ENCODE measurements at places on chromosomes 16 and 17.

DNA sequence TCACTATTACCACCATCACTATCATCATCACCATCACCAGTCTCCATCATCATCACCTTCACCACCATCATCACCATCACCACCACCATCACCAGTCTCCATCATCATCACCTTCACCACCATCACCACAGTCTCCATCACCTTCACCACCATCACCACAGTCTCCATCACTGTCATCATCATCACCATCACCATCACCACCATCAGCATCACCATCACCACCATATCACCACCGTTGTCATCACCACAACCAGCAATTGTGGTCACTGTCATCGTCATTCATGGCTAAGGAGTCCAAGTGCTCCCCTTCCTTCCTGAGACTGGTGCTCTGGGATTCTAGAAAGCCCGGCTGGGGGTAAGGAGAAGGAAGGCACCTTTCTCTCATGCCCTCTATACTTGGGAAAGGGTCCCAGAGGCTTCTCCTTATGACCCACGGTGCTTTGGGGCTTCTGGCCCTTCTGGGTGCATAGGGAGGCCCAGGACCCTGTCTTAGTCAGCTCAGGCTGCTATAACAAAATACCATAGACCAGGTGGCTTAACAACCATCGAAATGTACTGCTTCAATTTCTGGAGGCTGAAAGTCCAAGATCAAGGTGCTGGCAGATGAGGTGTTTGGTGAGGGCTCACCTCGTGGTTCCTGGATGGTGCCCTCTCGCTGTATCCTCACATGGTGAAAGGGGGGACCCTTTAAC is 93.4 kb upstream of the GSE1 start:
- DNase-seq, result no peak

DNA sequence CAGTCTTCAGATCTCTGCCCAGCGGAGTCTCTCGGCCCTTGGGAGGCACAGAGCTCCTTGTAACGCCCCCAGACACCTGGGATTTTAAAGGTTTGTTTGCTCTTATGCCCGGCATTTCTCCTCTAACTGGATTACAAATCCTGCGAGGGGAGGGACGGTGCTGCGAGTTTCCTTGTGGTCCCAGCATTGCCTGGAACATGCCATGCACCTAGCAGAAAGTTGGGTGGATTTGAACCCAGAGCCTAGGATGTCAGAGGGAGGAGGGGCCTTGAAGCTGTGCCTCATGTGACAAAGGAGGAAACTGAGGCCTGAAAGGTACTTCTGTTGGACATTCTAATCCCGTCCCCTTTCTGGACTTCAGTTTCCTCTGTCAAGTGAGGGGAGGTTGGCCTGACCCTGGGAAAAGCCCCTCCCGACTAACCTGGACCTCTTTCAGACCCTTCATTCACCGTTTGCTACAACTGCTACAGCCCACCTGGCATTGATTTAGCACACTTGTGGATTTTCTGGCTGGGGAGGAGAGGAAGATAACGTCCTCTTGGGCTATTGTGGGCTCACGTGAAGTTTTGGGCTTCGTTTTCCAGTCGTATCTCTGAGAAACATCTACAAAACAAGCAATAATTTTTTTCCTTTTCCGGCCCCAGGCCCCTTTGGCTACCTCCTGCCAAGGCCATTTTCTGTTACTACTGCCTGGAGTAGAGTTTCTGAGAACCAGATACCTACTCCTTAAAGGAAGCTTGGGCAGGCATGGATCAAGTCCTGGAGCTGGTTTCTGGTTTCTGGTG is 30.9 kb downstream of the MRC2 start:
- no peak for DNase-seq

- no peak for DNase-seq
Measured at GRCh38 chr17:68053231-68054013, 17.9 kb downstream of the KPNA2 start.

DNA sequence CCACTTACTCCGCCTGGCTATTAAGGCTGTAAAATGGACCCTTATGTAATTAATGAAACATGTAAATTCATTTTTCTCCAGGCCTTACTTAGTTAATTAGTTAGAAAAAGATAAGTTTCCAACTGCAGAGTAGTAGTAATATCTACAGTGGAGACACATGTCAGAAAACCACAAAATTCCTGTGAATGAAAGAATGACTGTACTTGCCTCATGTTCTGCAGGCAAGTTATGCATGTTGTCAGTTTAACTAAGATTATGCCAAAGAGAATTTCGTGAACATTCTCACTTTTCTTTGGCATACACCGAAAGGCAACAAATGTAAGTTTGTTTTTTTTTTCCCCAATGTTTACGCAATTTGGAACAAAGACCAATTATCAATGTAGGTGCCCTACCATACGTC is 16.8 kb upstream of the CCL1 start:
- no peak for DNase-seq

GRCh38 chr16:62701426-62701825 is 665.2 kb upstream of the CDH8 start:
- no peak for DNase-seq

DNA sequence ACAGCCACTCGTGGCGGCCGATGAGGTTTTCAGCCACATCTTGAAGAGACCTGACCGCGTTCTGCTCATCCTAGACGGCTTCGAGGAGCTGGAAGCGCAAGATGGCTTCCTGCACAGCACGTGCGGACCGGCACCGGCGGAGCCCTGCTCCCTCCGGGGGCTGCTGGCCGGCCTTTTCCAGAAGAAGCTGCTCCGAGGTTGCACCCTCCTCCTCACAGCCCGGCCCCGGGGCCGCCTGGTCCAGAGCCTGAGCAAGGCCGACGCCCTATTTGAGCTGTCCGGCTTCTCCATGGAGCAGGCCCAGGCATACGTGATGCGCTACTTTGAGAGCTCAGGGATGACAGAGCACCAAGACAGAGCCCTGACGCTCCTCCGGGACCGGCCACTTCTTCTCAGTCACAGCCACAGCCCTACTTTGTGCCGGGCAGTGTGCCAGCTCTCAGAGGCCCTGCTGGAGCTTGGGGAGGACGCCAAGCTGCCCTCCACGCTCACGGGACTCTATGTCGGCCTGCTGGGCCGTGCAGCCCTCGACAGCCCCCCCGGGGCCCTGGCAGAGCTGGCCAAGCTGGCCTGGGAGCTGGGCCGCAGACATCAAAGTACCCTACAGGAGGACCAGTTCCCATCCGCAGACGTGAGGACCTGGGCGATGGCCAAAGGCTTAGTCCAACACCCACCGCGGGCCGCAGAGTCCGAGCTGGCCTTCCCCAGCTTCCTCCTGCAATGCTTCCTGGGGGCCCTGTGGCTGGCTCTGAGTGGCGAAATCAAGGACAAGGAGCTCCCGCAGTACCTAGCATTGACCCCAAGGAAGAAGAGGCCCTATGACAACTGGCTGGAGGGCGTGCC is 30.1 kb downstream of the CIITA start:
- DNase-seq, result no peak

- no peak for DNase-seq
Measured at GRCh38 chr17:21106316-21106715, 20.4 kb upstream of the DHRS7B start.

DNA sequence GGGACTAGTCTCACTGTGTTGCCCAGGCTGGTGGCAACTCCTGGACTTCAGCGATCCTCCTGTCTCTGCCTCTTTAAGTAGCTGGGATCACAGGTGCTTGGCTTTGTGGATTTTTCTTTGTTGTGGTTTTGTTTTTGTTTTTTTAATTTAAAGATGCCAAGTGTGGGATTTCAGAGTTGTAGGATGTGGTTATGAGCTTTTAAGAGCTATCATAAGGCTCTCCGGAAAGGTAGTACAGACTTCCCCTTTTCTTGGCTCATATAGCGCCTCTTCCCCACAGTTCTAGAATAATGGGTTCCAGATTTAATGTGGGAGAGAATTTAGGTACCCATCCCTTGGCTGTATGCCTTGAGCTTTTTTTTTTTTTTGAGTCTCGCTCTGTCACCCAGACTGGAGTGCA is 17.1 kb downstream of the AKAP1 start:
- DNase-seq, result no peak

GRCh38 chr17:41178843-41179616 is 1.0 kb upstream of the KRTAP4-2 start:
- no peak for DNase-seq

- no peak for DNase-seq
Measured at GRCh38 chr17:55570391-55570790, 59.1 kb upstream of the SMIM36 start.

GRCh38 chr17:27083408-27084185 is 210.3 kb upstream of the WSB1 start:
- no peak for DNase-seq

DNA sequence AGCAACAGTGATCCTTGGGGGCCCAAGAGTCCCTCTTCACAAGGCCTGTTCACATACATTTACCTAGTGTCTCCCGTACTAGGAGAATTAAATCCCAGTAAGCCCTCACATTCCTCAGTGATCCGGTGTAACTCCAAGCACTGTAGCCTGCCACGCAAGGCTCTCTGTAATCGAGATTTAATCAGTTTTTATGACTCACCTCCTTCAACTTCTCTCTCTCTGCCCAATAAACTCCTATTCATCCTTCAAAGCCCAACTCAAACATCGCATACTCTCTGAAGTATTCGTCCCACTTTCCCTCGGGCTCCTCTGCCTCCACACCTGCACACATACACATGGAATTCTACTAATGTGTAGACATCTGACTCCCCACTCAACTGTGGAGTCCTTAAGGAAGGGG is 141.8 kb downstream of the CMIP start:
- DNase-seq, result no peak

DNA sequence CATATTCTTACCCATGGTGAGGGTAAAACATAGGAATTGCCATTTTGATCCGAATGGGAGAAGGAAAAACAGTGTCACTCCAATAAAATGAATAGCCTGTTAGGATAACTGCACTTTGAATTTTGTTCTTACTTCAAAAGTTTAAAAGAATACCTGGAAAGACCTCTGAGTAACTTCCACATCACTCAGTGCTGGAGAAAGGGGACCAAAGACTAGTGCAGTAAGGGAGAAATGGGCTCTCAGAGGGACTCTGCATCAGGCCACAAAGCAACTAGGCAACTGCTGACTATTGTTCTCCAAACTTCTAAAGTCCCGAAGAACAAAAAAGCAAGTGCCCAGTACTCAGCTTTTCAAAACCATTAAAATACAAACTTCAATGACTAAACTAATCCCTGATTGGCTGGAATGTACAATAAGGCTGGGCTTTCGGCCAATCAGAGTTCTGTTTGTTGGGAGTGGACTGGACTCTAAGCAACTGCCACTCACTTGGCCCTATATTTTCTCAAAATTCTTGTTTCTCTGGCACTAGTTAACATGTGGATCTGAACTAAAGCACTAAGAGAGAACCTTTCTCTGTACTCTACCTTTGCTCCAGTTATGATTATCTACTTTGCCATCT is 6.2 kb downstream of the DNAJC7 start:
- no peak for DNase-seq

GRCh38 chr16:87963400-87963799 is 12.2 kb downstream of the BANP start:
- peak; percentile 73 for DNase-seq

GRCh38 chr17:32266051-32266388 is 388 bp downstream of the RHBDL3 start:
- no peak for DNase-seq

DNA sequence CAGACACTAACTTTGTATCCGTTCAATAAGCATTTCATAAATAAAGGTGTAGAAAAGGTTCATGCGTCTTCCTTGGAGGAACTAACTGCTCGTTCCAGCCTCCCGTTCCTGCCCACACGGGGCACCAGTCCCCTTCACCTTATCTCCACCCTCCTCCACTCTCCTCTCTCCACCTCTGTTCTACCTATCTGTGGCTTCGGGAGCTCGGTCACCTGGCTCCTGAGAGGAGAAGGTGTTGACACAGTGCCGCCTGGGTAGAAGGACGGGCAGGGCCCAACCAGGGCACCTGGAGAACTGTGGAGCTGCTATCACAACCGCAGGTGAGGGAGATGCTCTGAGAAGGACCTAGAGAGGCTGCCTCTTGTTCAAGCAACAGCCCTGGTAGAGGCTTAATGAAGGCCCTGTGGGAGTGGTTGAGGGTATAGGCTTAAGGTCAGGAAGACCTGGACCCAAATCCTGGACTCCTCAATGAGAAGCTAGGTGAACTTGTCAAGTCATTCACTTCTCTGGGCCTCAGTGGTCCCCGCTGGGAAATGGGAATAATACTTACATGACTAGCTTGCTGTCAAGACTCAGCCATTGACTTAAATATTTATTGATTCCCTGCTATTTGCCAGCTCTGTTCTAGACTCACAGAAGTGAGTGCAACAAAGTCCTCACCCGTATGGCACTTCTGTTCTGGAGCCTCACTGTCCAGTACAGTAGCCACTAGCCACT is 9.6 kb upstream of the MINK1 start:
- DNase-seq, result no peak

- no peak for DNase-seq
Measured at GRCh38 chr17:43406676-43407645, 8.2 kb downstream of the ARL4D start.

DNA sequence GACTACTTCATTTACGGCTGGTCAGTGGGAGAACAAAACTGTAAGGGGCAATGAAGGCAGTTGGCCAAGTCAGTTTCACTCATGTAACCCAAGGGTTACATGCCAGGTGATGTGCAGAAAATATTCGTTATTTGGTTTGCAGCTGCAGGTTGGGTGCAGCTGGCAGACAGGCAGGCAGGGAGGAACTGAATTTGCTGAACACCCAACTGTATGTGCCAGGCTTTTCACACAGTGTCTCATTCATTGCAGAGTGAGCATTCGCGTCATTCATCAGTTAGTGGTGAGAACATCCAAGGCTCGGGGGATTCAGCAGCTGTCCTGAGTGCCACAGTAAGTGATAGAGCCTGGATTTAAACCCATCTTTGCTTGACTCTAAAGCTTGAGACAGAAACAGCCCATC is 59.7 kb downstream of the ABCC6 start:
- DNase-seq, result no peak

DNA sequence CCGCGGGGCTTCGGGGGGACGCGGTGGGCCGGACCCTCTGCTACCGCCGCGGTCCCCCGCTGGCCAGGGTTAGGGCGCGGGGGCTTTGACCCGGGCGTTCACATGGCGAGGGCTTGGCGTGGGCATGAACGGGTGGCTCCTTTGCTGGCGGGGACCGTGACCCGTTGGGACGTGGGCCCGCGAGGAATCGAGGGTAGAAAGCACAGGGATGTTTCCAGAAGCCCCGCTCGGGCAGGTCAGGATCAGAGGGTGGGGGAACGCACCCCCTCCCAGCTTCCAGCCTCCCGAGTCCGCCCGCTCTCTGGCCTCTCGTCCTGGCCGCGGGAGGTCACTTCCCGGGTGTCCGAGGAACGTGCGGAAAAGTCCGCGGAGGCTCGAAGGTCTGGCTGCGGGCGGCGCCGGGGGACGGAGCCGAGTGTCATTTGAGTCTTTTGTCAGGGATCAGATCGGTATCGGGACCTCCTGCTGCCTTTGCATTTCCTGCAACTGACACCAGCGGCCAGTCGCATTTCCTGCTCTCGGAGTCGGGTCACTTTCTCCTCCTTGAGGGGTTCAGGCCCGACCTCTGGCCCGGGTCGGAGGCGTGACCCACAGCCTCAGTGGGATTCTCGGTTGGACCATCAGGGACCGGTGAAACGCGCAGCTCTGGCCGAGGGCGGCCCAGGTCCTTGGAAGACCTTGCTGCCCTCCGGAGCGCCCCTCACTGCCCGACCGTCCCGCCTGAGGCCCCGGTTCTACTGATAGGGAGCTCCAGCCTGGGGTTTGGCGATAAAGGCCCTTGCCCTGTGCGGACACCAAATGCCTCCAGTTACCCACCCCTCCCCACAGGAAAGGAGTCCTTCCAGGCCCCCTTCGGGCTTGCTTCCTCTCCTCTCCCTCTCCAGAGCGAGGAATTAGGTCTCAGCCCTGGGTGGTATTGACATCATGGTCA is 702 bp upstream of the WNT3 start:
- DNase-seq, result no peak

Data from activated naive CD4-positive, alpha-beta T cell treated with Interleukin-2 at 50 U/mL for 16 hours (primary cell).